Endothelial cell (in vitro differentiated cells): ENCODE measurements at places on chromosomes 11 and 22. TPM values are rescaled to one million over a fixed set of nuclear protein-coding genes. Genes with fewer than 3 reads are reported as not detected.

- DNase-seq, result no peak
These were observed 79.2 kb upstream of the GRIK4 start for GRCh38 chr11:120432056-120433018.

DNA sequence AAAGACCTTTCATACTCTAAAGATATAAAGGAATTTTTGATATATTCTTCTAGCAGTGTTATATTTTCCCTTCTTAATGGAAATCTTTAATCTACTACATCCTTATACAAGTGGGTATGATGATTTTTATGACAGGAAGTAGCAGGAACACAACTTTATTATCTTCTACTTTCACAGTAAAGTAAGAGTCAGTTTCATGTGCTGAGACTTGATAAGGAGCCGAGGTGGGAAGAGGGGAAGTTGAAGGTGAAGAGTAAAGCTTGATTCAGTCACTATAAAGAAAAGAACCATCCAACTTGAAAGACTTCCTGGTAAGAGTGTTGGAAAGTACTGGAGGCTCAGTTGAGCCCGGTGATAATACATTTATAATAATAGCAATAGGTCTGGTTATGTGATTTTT, 82.1 kb upstream of the PTH start:
- no peak for DNase-seq

Gene BDNF
- total RNA-seq, result 0.10 TPM

DNA sequence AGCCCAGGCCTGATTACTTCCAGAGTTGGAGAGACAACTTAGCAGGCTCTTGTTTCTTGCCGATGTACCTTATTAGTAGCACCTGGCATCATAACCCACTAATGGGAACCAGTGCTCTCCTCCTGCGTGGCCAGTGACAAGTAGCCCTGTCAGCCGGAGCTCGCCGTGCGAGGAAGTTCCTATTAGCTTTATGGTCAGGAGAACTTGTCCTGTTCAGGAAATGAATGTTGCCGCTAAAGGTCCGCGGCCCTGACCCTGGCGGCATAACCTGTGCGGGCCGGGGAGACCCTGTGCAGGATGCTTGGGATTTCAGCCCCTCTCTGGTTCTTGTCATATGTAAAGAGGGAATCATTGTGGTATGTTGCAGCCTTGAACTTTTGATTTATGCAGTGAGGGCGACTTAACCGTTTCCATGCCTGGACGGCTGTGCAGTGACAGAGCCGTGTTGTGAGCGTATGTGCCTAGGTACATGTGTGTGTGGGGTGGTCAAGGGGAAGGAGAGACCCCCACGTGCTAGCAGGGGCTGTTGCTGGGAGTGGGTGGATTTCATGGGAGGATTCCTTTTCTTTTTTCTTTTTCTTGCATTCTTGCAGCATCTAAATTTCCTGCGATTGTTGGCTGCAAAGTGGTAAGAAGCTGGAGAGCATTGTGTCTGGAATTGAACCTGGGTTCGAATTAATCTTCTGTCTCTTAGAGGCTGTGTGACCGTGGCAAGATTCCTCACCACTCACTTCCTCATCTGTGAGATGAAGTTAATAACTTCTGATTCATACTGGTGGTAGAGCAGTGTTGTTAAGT, 15.2 kb downstream of the ZBTB16 start:
- no peak for DNase-seq

DNA sequence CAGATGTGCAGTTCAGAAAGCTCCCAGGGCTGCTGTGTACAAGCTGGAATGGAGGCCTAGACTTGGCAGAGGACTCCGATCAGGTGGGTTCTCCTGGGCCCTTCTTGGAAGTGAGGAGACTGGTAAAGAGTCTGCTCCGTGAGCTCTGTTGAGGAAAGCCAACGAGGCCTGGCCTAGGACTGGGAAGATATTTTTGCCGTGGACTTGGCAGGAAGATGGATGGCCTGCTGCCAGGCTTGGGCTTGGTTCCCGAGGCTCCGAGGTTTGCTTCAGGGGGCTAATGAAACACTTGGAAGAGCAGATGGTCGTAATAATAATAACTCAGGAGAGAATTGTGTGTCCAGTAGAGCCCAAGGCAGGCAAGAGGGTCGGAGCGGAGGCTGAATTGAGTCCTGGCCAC, 3.9 kb downstream of the GALR3 start:
- no peak for DNase-seq
